Subcutaneous preadipocyte (primary cell): ENCODE measurements at places on chromosomes 12 and 14. TPM values are rescaled to one million over a fixed set of nuclear protein-coding genes. Genes with fewer than 3 reads are reported as not detected.

The DDIT3 gene
- 16.6 and 19.1 TPM in 2 replicates for total RNA-seq

The SYCP3 gene
- 0.39 TPM in 1 of 2 replicates, not detected in the other for total RNA-seq

The AICDA gene
- not detected in 2 replicates for total RNA-seq

The OR6C2 gene
- not detected in 2 replicates for total RNA-seq

The TMEM63C gene
- not detected in 2 replicates for total RNA-seq

The GPR84 gene
- total RNA-seq = not detected in 2 replicates
